ENCODE measurements at places on chromosomes 3 and 15.
A peak's percentile ranks its signal among the peaks of the same experiment; 100 is the strongest.

GRCh38 chr15:27401471-27401870 lies 430.5 kb downstream of the GABRG3 start:
- no peak for DNase-seq

- DNase-seq: no peak
These were observed 114.8 kb upstream of the ATP2B2 start for GRCh38 chr3:10619989-10620832.

DNA sequence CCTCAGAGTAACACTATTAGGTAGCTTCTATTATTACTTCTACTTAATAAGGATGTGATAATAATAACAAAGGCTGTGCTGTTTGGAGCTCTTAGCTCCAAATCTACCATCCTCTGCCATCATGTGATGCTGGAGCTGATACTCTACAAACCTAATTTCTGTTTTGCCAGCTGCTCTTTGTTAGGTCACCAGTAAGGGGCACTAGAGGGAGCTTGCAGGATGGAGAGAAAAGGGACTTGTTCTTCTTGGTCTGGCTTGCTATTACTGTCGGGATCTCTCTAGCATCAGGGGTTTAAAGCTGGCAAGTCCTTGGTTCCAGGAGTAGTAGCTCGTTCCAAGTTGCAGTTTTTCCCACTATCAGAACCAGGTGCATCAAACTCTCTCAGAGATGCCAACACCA lies 194.9 kb upstream of the KBTBD8 start:
- DNase-seq: no peak

DNA sequence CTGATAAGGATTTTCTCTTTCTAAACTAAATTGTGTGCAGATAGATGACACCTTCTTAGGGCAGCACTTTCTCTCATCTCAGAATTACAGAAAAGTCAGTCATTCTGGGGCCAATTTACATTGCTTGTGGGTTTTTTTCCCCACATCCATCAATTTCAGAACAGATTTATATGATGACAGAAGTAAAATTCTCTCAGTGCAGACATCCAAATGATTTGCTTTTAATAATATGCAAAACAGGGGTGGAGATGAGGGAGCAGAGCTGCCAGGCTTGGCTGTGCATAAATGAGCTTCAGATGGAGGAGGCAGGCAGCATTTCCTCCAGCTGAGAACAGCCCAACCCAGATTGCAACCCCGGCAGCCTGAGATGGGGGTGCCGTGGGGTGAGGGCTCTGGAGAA lies 44.0 kb downstream of the EDEM1 start:
- DNase-seq: no peak

GRCh38 chr3:23319366-23320312 lies 116.5 kb downstream of the UBE2E2 start:
- DNase-seq: no peak

DNA sequence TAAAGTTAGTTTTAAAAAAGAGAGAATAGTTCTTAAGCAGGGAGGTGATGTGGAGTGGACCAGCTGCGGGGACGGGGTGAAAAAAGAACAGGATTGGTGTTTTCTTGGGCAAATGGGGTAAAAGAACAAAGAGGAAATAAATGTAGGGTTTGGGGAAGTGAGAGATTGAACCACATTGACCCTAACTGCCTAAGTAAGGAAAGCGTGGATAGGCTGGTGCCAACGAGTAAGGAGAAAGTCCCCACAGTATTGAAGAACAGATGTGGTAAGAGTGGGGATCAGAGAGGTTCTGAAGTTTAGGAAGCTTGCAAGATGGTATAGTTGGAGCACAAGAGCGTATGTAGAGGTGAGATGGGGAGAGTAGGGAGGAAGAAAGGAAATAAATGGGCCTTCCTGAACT lies 17.0 kb downstream of the IREB2 start:
- no peak for DNase-seq

- DNase-seq: no peak
These were observed 13.2 kb downstream of the LIMD1 start for GRCh38 chr3:45607790-45608189.

DNA sequence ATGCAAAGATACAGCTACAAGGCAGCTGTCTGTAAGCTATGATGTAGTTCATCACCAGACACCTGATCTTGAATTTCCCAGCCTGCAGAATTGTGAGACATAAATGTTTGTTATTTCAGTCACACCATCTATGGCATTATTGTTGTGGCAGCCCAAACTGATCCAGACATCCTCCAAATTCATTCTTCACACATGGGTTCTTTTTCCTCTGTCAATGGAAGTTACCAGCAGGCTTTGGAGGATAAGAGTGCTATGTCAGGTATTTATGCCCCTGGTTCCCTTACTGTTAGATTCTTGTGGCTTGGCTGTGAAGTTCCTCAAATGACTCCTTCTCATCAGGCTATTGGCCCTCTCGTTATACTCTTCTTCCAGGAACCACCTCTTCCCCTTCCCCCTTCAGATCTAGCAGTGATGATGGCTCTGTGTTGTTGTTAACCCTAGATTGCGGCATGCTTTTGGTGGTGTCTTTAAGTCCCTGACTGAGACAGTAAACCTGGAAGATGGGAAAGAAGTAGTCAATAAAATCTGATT lies 91.0 kb upstream of the CHMP2B start:
- no peak for DNase-seq

GRCh38 chr3:20682573-20682972 lies 496.6 kb upstream of the SGO1 start:
- DNase-seq: no peak

GRCh38 chr15:82178061-82178460 lies 84.5 kb downstream of the EFL1 start:
- no peak for DNase-seq

DNA sequence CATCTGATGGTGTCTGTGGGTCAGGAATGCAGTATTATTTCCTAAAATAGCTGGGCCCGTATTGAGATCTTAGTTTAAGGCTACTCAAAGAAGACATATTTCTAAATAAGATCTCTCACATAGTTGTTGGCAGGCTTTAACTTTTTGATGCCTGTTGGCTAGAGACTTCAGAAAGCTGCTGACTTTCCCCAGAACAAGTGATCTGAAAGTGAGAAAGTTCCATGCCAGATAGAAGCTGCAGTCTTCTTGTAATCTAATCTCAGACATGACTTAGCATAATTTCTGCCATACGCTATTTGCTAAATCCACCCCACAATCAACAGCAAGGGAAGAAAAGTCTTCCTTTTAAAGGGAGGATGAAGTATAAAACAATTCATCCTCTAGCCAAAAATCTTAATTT lies 867.1 kb downstream of the IGSF11 start:
- no peak for DNase-seq

- peak; percentile 86 for DNase-seq
These were observed 29.8 kb upstream of the SENP5 start for GRCh38 chr3:196837819-196838420.

DNA sequence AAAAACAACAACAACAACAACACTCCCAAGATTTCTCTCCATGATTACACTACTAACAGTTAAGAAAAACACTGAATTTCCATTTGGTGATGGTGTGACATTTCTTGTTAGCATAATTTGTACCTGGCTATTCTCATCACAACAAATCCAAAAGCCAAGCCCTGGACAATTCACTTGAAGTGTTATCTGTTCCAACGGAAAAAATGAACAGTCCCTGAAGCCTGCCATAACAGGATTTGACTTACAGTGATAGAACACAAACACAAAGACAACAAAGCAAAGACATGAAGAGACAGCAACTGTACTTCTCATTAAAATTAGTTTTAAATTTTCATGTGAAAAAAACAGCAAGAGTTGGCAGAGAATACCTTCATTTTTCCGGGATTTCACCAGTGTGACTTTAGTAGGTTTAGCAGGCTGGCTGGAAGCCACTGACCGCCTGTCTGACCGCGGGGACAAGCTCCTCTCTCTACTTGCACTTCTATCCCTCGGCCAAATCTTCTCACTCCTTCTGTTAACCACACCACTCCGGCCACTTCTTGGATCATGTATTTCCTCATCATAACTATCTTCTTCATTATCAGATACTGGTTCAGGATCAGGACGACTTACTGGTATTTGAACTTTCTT lies 56.3 kb downstream of the TJP1 start:
- DNase-seq: no peak

DNA sequence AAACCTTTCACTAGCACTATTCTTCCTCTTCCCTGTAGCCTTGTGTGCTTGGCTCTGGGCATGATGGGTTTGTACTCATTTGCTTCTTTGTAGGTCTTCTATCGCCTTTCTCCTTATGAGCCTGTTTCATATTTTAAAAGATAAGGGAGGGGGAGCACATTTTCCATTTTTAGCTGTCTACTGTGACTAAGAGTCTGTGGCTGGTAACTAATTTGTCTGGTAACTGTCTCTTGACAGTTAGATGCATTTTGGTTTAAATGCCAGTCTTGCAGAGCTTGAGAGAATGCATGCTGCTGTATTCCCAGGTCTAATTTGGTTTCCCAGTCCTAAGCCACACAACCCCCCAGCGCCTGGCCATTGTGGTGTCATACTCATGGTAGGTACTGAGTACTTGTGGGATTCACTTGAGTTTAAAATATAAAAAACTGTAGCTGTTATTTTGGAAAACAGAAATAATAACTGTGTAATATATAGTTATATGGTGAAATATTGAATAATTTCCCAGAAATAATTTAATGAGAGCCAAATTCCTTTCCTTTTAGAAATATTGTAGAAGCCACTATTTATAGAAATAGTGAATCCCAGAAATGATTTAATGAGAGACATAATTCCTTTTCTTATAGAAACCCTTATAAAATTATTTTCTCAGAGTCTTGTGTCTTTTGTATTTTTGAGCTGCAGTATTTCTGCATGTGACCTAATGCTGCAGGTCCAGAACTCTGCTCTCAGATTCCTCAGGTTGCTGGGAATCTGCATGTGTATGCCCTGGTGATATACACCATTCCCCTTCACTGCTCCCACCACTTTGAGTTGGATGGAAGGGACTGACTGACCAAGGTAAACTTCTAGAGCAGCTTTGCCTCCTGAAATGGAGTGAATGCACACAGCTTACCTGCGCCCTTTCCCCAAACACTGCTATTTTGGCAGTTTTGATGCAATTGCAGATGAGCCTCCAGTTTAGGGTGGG lies 13.9 kb upstream of the GPR171 start:
- DNase-seq: no peak

- no peak for DNase-seq
These were observed 6.0 kb downstream of the KLF15 start for GRCh38 chr3:126351086-126351770.

- no peak for DNase-seq
These were observed 4.5 kb downstream of the DNAJC13 start for GRCh38 chr3:132421832-132422231.

GRCh38 chr3:161148832-161149475 lies 43.8 kb upstream of the B3GALNT1 start:
- DNase-seq: no peak

DNA sequence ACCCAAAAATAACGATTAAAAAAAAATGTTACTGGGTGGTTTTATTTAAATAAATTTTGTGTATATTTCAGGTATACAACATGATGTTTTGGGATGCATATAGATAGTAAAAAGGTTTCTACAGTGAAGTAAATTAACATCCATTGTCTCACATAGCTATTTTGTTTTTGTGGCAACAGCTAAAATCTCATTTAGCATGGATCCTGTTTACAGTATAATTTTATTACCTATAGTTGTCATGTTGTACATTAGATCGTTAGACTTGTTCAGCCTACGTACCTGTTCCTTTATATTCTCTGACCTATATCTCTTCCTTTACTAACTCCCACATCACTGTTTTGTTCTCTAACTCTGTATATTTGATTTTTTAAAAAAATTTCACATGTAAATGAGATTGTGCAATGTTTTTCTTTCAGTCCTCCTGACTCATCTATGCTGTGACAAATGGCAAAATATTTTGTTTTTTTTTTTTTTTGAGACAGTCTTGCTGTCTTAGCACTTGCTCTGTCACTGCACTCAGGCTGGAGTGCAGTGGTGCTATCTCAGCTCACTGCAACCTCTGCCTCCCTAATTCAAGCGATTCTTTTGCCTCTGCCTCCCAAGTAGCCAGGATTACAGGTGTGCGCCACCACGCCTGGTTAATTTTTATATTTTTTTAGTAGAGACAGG lies 45.6 kb downstream of the OIP5 start:
- DNase-seq: no peak

DNA sequence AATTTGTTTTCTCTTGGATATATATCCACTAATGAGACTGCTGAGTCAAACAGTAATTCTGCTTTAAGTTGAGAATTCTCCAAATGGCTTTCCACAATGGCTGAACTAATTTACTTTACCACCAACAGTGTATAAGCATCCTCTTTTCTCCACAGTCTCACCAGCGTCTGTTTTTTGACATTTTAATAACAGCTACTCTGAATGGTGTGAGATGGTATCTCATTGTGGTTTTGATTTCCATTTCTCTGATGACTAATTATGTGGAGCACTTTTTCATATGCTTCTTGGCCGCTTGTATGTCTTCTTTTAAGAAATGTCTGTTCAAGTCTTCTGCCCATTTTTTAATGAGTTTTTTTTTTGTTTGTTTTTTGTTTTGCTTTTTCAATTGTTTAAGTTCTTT lies 206.2 kb downstream of the CTNNB1 start:
- DNase-seq: no peak

DNA sequence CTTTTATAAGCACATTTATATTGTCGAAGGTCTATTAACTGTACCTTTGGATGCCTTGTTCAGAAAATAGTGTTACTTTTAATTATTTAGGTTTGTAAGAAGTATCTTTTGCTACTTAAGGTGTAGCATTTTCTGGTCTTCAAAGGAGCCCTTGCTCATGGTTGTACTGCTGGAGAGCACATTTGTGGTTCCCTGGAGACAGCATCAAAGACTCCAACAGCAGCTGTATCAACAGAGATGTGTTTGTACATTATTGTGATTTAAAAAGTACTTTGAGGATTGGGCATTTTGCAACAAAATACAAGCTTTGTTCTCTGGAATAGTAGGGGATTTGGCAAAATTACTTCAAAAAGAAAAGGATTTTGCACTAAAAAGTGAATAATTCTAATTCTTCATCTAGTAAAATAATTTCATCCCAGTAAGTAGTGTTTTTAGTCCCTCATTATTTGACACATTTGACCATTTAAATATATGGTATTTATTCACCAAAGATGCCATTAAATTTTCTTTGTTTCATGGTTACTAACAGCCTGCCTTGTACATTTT lies 16.5 kb downstream of the TBC1D23 start:
- no peak for DNase-seq

GRCh38 chr3:58743296-58743695 lies 76.7 kb upstream of the FAM3D start:
- DNase-seq: no peak

DNA sequence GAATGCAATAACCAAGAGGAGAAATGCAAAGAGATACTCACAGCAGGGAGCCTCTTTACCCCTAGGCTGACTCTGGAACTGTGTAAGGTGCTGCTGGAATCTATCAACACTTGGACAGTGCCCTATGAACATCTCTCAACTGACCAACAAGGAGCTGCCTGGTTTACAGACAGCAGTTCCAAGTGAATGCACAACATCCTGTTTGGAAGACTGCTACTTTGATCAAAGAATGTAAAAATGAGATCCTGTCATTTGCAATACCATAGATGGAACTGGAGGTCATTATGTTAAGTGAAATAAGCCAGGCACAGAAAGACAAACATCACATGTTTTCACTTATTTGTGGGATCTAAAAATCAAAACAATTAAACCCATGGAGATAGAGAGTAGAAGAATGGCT lies 136.3 kb downstream of the IMPG2 start:
- no peak for DNase-seq

All from T47D (cell line).